Uterus (tissue), 4 donors: ENCODE measurements at places on chromosomes 1 and 21. TPM values are rescaled to one million over a fixed set of nuclear protein-coding genes. Genes with fewer than 3 reads are reported as not detected.

WDR64 gene
- total RNA-seq, result not detected

DNA sequence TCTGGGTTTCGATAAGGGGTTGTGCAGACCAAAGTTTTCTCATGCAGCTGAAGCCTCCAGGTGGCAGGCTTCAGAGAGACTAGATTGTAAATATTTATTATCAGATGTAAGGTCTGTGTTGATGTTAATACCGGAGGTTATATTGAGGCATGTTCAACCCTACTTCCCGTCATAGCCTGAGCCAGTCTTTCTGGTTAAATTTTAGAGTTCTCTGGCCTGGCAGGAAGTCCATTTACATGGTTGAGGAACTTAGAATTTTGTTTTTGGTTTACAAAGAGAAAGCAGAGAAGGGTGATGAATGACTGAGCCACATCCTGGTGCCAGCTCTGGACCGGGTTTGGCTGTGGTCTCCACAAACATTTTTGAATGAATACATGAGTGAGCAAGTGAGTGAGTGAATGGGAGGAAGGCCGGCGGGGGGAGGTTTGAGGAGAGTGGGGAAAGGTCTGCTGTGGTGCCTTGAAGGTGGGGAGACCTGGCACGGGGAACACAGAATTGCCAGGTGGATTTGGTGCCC, 218.5 kb downstream of the DISC1 start:
- H3K4me3 ChIP-seq, result no peak overlapping the region
- H3K27ac ChIP-seq, result no peak overlapping the region
- no peaks in the 10 kb centered on the region for H3K27me3 ChIP-seq
- no peaks in the 10 kb centered on the region for H3K4me1 ChIP-seq

LCE3E gene
- not detected for total RNA-seq

GRCh38 chr1:67761091-67761490, 72.2 kb downstream of the GNG12 start:
- no peak overlapping the region for H3K4me3 ChIP-seq
- peak overlapping the region; percentile 47 for H3K27ac ChIP-seq
- H3K36me3 ChIP-seq, result no peaks in the 10 kb centered on the region
- H3K27me3 ChIP-seq, result no peaks in the 10 kb centered on the region
- no peak for DNase-seq
- peaks cover 7% of the 10 kb centered on the region for H3K4me1 ChIP-seq

DNA sequence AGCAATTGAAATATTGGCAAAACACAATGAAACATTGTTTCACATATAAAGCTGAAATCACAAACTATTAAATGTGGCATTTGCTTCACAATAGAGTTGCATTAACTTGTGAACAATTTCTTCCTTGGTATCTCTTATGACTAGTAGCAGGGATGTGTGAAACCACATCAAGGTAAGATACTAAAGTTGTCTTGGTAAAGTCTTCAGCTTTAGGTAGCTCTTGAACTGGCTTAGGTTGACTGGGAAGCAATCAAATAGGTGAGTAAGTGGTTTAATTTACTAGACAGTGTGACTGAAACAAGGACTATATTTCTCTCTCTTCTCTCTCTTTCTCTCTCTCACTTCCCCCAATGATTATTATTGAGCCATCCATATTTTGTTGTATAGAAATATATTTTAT, 141.5 kb upstream of the KCNK2 start:
- no peaks in the 10 kb centered on the region for H3K27me3 ChIP-seq
- H3K36me3 ChIP-seq, result no peaks in the 10 kb centered on the region
- no peak for DNase-seq
- H3K4me3 ChIP-seq, result no peak overlapping the region

PITHD1 gene
- 59.0 TPM for total RNA-seq

GRCh38 chr1:176144526-176144925, 62.6 kb downstream of the COP1 start:
- no peak overlapping the region for H3K4me3 ChIP-seq
- no peaks in the 10 kb centered on the region for H3K36me3 ChIP-seq
- DNase-seq, result no peak
- H3K27me3 ChIP-seq, result no peaks in the 10 kb centered on the region

- DNase-seq, result no peak
- H3K4me3 ChIP-seq, result no peak overlapping the region
- no peaks in the 10 kb centered on the region for H3K27me3 ChIP-seq
- no peak overlapping the region for H3K27ac ChIP-seq
Measured at GRCh38 chr21:45937721-45938452, 43.7 kb upstream of the COL6A1 start.

GRCh38 chr1:246218686-246219085, 288.4 kb downstream of the SMYD3 start:
- H3K27me3 ChIP-seq, result no peaks in the 10 kb centered on the region
- H3K4me1 ChIP-seq, result no peaks in the 10 kb centered on the region
- H3K36me3 ChIP-seq, result no peaks in the 10 kb centered on the region
- DNase-seq, result no peak
- no peak overlapping the region for H3K4me3 ChIP-seq

DNA sequence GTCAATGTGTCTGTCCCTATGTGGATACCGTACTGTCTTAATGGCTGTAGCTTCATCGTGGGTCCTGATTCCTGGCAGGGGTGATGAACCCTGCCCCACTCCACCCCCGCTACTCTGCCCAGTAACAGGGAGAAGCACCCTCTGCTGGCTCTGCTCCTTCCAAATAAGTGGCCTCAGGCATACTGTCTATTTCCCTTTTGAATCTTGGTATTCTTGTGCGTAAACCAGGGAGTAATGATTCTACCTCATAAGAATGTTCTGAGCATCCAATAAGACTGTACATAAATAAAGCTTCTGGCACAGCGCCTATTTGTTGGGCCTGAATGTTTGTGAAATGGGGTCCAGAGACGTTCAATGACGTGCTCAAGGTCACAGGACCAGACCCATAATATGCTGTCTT, 35.2 kb upstream of the CTPS1 start:
- H3K27ac ChIP-seq, result peak overlapping the region; percentile 94
- H3K36me3 ChIP-seq, result no peaks in the 10 kb centered on the region
- no peak overlapping the region for H3K4me3 ChIP-seq
- H3K4me1 ChIP-seq, result no peaks in the 10 kb centered on the region

DNA sequence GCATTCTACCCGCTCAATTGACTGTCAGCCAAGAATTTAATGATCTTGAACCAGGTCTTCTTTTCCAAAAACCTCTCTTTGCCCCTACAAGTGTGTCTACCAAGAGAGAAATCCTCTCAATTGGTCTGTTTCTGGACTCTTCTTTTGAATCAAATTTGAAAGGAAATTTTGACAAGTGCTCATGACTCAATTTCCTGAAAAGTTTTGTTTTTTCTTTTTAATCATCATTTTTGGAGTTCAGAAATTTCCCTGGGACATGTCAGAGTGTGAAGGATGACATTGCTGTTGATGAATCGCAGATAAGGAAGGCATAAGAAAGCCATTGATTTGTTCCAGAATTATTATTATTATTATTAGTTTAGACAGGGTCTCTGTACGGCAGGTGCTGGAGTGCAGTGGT, 88.2 kb upstream of the AKT3 start:
- H3K27ac ChIP-seq, result no peak overlapping the region
- DNase-seq, result no peak
- no peaks in the 10 kb centered on the region for H3K4me1 ChIP-seq
- no peaks in the 10 kb centered on the region for H3K27me3 ChIP-seq
- no peak overlapping the region for H3K4me3 ChIP-seq
- H3K36me3 ChIP-seq, result no peaks in the 10 kb centered on the region

DNA sequence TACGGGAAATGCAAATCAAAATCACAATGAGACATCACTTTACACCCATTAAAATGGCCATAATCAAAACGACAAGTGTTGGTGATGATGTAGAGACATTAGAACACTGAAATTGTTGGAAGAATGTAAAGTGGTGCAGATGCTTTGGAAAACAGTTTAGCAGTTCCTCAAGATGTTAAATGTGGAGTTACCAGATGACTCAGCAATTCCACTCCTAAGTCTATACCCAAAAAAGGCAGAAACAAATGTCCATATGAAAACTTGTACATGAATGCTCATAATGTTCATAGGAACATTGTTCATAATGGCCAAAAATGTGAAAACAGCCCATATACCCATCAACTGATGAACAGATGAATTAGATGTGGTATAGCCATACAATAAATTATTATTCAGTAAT, 267.4 kb downstream of the KCNH1 start:
- H3K4me3 ChIP-seq, result no peak overlapping the region
- no peaks in the 10 kb centered on the region for H3K27me3 ChIP-seq
- H3K27ac ChIP-seq, result no peak overlapping the region
- H3K36me3 ChIP-seq, result no peaks in the 10 kb centered on the region

DNA sequence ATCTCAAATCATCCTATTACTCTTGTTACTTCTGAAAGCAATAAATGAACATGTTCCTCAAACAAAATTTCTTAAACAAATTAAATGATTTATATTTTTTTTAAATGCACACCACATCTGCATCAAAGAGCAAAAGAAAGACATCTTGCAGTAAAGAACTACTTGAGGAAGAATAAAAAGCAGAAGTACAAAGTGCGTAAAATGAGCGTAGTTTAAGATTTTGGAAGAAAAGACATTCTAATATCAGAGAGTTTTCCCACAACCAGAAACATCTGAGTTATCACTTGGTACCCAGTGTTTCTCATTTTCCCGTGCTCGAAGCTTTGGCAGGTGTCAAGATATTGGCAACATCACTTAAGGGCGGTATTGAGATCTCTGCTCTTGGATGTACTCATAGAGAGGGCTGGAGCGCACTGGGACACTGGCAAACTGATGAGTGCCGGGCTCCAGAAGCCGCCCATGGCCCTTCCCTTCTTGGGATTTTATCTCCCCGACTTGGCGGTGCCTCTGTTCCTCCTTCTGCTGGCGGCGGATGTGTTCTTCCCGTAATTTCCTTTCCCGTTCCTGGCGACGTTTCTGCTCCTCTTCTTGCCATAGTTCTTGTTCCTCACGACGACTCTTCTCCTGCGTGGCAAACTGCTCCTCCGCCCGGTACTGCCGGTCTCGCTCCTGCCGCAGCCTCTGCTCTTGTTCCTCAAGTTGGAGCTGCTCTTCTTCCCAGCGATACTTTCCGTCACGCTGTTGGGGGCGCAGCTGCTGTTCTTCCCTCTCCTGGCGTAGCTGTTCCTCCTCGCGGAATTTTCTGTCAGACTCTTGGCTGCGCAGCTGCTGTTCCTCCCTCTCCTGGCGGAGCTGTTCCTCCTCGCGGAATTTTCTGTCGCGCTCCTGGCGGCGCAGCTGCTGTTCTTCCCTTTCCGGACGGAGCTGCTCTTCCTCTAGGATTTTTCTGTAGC, 7.9 kb downstream of the TCHH start:
- H3K27me3 ChIP-seq, result peaks cover 48% of the 10 kb centered on the region
- no peak for DNase-seq
- H3K4me3 ChIP-seq, result no peak overlapping the region
- no peak overlapping the region for H3K27ac ChIP-seq

GPR52 gene
- total RNA-seq, result not detected

DNA sequence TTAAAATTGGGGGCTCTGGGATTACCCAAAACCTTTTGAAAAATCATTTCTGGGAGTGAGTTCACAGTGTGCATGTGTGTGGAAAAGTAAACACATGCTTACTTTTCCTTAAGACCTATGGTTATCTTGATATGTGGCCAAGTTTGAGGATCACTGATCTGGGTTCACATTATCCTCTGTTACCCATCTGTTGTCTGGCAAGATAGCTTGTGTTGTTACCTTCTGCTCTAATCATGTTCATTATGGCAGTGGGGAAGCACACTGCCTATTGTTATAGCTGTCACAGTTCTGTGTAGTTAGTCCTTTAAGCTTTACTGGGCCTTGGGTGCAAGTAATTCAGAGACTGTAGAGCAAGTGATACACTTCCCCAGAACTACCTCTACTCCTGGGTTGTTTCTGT, 5.0 kb downstream of the CTBS start:
- no peaks in the 10 kb centered on the region for H3K27me3 ChIP-seq
- no peak overlapping the region for H3K4me3 ChIP-seq
- no peaks in the 10 kb centered on the region for H3K36me3 ChIP-seq
- DNase-seq, result no peak

GRCh38 chr1:117670976-117671780, 65.3 kb downstream of the TENT5C start:
- DNase-seq, result no peak
- no peak overlapping the region for H3K27ac ChIP-seq
- H3K36me3 ChIP-seq, result no peaks in the 10 kb centered on the region
- H3K27me3 ChIP-seq, result no peaks in the 10 kb centered on the region

RNU1-4 gene
- under 0.01 TPM for total RNA-seq

GRCh38 chr1:42272920-42273319, 62.1 kb downstream of the FOXJ3 start:
- no peak overlapping the region for H3K27ac ChIP-seq
- H3K36me3 ChIP-seq, result no peaks in the 10 kb centered on the region
- H3K27me3 ChIP-seq, result no peaks in the 10 kb centered on the region
- H3K4me1 ChIP-seq, result no peaks in the 10 kb centered on the region
- DNase-seq, result no peak

PADI1 gene
- 0.14 TPM for total RNA-seq

DNA sequence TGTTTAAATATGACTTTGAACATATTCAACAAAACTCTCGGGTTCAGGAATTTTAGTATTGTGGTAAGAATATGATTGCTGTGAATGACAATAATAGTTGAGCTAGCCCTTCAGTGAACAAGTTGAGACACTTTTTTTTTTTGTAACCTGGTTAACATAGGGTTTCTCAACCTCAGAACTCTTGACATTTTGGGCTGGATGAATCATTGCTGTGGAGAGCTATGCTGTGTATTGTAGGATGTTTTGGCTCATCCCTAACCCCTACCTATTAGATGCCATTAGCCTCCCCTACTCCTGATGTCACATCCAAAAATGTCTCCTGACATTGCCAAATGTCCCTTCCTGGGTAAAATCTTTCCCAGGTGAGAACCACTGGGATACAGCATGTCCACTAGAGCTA, 113.7 kb downstream of the RUNX1 start:
- DNase-seq, result no peak
- no peaks in the 10 kb centered on the region for H3K27me3 ChIP-seq
- H3K4me3 ChIP-seq, result no peak overlapping the region
- H3K27ac ChIP-seq, result no peak overlapping the region
- no peaks in the 10 kb centered on the region for H3K4me1 ChIP-seq
- H3K36me3 ChIP-seq, result no peaks in the 10 kb centered on the region

TSPEAR gene
- total RNA-seq, result not detected

DNA sequence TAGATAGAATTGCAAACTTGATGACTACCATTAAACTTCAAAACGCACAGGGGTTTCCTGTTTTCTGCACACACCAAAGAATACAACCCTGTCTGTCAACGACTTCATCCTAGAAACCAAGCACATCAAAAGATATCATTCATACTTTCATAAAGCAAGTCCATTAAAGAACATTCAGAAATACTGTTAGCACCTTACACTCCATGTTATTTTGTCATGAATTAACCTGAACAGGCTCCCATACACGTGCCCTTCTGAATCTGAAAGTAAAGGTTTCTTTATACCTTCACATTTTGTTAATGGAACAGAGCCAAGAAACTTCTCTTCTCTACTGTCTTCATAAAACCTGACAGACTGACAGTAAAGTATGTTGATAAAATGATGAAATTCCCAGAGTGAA, 46.1 kb downstream of the PUM1 start:
- no peak overlapping the region for H3K27ac ChIP-seq
- H3K4me1 ChIP-seq, result peaks cover 5% of the 10 kb centered on the region
- H3K36me3 ChIP-seq, result no peaks in the 10 kb centered on the region
- H3K4me3 ChIP-seq, result no peak overlapping the region
- no peaks in the 10 kb centered on the region for H3K27me3 ChIP-seq
- no peak for DNase-seq

NIBAN1 gene
- 27.2 TPM for total RNA-seq

KCNJ15 gene
- 0.26 TPM for total RNA-seq

GRCh38 chr1:68320349-68320748, 88.0 kb upstream of the WLS start:
- no peak for DNase-seq
- no peak overlapping the region for H3K27ac ChIP-seq
- no peaks in the 10 kb centered on the region for H3K4me1 ChIP-seq

VWA5B1 gene
- not detected for total RNA-seq

LAPTM5 gene
- total RNA-seq, result 19.8 TPM

MRPS15 gene
- 25.0 TPM for total RNA-seq

IRF6 gene
- total RNA-seq, result 0.88 TPM
